AG08395 (cell line): ENCODE measurements at places on chromosomes 2 and 18.

DNA sequence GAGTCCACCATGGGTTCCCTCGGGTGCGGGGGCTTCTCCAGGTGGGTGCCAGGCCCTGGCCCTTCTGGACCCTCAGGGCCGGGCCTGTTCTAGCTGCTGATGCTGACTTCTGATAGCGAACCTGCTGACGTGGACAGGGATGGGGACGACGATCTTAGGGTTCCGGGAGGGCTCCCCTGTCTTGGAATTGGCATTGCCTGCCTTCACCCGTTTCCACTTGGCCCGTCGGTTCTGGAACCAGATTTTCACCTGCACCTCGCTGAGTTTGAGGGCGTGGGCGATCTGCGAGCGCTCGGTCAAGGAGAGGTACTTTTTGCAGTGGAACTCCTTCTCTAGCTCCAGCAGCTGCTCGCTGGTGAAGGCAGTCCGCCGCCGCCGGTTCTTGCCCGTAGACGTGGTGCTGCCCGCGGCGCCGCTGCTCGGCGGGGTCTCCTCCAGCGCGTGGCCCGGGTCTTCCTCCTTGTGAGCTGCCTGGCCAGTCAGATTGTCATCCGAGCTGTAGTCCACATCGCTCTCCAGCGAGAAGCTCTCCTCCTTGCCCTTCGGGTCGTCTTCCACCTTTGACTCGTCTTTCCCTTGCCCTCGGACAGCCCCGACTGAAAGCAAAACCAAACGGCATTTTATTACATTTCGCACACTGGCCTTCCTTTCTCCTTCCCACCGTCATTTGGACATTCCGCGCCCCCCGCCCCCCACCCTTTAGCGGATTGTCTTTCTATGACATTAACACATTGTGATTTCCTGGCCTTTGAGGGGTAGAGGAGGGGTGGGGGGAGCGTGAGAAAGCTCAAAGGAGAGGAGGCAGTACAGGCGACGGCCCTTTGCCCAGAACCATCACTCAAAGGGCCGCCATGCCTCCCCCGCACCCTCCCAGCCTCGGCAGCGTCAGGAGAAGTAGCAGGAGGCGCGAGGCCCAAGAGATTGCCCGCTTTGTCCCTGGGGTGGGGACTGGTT, 2.1 kb downstream of the GBX2 start:
- DNase-seq = no peak

GRCh38 chr2:128777196-128778035, 458.7 kb upstream of the HS6ST1 start:
- DNase-seq = no peak

DNA sequence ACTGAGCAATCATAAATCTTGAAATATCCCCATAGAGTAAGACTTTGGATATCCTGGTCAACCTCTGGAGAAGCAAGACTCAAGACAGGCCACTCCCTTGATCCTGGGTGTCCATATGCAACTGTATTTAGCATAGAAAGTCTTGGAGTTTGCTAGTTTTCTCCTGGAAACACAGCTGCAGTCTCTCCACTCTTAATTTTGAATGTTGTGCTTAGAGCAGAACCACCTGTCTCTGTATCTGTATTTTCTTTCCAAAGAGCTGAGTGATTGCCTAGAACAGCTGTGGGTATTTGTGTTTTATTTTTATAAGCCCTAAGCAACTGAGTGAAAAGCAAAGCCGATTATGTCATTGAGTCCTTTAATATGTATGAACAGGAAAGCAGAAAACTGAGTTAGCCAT, 64.1 kb upstream of the ADAM23 start:
- no peak for DNase-seq

GRCh38 chr2:85736456-85737355, 17.1 kb upstream of the ATOH8 start:
- DNase-seq = no peak

DNA sequence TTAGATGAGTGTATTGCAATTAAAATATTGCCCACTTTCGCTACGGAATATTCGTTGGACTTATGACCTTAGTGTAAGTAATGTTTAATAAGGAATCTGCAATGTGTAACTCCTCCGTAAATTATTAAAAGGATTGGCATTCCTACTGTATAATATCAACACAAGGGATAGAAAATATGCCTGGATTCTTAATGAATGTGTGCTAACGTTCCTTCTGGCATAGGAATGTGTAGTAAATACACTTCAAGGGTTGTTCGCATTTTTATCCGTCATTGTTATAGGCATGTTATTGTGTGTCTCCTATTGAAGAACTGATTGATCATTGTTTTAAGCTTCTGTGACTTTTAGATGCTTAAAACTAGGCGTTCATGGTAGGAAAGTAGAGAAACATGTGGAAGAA, 134.5 kb downstream of the NEDD4L start:
- DNase-seq = no peak

DNA sequence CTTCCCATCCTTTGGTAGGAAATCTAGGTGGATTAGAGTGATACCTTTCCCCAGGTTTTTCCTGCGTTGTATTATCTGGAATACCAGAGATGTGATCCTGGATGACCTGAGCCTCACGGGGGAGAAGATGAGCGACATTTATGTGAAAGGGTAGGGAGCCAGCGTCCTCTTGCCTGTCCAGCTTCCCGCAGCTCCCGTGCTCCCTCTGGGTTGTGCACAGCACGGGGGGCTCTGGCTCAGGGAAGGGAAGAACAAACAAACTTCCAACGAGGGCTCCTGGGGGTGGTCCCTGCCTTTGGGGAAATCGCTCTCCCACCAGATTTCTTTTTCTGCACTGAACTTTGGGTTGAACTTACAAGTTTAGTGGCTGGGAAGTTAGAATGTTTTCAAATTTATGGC, 215.7 kb downstream of the DYSF start:
- no peak for DNase-seq

DNA sequence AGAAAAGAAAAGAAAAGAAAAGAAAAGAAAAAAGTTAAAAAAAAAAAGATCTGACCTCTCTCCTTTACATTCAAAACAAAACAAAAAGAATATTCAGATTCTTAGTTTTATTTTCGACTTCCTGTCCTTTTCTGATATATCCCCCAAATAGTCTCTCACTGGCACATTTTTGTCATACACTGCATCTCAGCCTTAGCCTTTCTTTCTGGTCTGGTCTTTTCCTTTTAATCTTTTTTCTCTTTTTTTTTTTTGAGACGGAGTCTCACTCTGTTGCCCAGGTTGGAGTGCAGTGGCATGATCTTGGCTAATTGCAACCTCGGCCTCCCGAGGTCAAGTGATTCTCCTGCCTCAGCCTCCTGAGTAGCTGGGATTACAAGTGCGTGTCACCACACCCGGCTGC, 1.6 kb upstream of the RIOK3 start:
- no peak for DNase-seq

DNA sequence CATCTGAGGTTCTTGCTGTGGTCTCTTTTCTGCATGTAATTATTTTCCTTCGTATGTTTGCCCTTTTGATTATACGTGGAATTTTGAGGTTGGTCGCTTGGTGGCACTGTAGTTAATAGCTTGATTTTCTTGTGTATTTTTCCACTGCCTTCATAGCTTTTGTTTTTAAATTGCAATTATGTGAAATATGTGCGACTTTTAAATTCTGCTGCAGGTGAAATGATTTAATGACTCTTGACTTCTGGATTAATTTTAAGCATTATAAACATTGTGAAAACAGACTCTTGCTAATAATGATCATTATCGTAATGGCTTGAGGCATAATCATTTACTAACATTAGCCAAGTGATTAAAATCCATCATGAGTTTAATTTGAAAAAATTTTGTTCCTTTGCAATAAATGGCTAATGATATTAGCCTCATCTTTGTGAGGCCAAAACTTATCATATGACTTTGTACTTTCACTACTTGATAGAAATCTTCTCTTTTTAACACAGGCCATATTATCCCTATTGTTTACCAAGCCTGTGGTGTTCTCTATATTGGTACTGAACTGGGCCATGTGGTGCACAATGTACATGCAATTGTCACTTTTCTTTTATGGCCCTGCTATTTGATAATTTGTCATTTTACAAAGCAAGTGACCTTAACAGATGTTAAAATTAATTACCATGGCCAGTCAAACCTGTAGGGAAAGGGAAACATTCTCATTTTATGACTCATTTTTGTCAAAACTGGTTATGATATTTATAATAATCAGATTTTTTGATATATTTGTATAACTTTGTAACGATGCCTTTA, 62.8 kb upstream of the NEUROD1 start:
- DNase-seq = peak; percentile 61

- no peak for DNase-seq
These were observed 67.5 kb upstream of the RGPD5 start for GRCh38 chr2:109726379-109727270.

- peak; percentile 87 for DNase-seq
These were observed 7.4 kb downstream of the NFATC1 start for GRCh38 chr18:79402977-79403722.

DNA sequence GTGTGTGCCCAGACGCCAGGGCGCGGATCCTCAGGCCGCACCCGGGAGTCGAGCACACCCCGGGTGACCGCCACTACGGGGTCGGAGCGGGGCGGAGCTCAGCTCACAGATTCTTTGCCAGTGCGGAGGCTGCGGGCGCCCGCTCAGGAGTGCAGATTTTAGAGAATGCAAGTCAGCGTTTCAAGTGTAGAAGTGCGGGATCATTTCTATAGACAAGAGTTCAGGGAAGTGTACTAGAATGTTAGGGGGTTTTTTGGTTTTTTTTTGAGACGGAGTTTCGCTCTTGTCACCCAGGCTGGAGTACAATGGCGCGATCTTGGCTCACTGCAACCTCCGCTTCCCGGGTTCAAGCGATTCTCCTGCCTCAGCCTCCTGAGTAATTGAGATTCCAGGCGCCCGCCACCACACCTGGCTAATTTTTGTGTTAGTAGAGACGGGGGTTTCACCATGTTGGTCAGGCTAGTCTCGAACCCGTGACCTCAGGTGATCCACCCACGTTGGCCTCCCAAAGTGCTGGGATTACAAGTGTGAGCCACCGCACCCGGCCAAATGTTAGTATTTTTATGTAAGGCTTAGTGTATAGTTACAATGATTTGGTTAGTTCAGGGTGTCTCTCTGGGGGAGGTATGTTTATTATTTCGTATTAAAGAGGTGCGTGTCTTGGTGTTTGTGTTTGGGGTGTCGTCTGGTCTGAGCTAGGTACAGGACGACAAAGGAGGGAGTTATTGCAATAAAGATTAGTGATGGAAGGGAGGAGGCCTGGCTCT, 619 bp upstream of the FAM168B start:
- DNase-seq = peak; percentile 64

DNA sequence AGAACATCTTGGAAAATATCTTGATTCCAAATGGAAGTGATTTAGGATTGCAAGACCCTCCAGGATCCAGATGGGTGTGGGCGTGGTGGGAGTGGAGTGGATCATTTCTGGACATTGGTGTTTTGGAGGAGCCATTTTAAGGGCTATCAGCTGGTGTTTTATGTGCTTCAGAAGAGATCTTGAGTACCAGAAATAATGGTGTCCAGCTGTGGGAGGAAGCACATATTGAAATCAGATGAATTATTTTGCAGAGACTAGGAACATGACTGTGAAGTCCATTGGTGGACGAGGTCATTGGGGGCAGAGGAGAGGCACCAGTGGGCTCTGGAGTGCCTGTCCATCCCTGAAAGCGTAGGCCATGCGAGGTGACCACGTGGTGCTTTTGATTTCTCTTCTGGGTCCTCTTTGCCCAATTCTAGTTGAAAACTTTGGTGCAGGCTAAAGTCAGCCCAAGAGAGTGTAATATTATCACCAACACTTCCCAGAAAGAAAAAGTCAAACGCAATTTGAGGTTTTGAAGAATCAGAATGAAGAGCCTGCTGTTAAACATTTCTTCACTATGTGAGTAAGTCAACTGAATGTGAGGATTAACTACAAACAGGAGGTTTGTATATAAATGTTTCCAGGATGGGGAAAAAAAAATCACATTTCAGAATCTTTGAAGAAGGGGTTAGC, 31.6 kb downstream of the RNF144A start:
- DNase-seq = no peak

- DNase-seq = no peak
These were observed 14.2 kb upstream of the PLEKHM3 start for GRCh38 chr2:208039376-208040110.

- no peak for DNase-seq
These were observed 1.2 kb downstream of the STK17B start for GRCh38 chr2:196170213-196170605.

DNA sequence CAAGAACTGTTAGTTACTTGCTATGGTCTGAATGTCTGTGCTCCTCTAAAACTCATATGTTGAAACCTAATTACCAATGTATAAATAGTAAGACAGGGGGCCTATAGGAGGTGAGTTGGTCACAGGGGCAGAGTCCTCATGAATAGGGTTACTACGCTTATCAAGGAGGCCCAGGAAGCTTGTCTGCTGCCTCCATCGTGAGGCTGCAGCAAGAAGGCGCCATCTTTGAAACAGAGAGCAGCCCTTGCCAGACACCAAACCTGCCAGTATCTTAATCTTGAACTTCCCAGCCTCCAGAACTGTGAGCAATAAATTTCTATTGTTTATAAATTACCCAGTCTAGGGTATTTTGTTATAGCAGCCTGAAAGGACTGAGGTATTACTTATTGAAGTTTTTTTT, 79.1 kb downstream of the TGIF1 start:
- no peak for DNase-seq

- DNase-seq = no peak
These were observed 50.3 kb downstream of the ARL4C start for GRCh38 chr2:234446404-234447076.

DNA sequence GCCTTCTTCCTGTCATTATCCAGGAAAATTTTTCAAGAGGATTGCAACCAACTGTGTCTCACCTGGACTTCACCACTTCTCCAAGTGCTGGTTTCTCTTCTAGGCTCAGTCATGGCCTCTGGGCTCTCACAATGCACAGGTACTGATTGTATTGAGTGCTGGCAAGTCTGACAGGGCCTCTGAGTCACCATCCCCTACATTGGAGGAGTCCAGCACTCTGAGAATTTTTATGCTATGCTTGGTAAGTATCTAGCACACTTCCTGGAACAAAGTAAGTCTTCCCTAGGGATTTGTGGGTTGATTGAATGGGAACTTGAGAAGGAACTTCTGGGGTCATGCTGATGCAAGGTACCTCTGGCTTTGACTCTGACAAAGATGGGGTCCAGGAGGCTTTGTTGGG, 147.2 kb upstream of the CELF4 start:
- no peak for DNase-seq

- no peak for DNase-seq
These were observed 299.6 kb downstream of the NDUFA10 start for GRCh38 chr2:239725551-239725890.

- DNase-seq = peak; percentile 22
These were observed 27.8 kb downstream of the GLI2 start for GRCh38 chr2:120763508-120763907.

DNA sequence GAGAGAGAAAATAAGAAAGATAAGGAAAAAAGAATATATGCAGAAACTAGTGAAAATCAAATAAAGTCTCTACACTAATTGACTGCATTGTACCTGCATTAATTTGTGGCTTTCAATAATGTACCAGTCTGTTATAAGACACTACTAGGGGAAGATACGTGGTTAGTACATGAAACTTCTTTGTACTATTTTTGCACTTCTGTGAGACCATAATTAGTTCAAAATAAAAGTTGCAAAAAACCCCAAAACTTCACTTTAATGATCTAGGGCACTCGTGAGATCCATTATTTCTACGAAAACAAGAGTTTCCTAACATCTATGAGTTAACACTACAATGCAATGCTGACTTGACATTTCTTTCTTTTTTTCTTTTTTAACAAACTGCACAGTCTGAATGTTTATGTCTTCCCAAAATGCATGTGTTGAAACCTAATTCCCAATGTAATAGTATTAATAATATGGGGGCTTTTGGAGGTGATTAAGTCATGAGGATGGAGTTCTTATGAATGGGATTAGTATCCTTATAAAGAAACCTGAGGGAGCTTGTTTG, 162.8 kb upstream of the LRRTM1 start:
- DNase-seq = no peak
